Cerebellar cortex (tissue), 1 donor: ENCODE measurements at places on chromosomes 5 and 9.

GRCh38 chr9:97811533-97812246 is 41.3 kb upstream of the FOXE1 start:
- DNase-seq, result no peak

GRCh38 chr5:89728750-89729149 is 680.8 kb downstream of the CETN3 start:
- no peak for DNase-seq

- DNase-seq, result peak; percentile 90
These were observed 17.3 kb downstream of the TRIM7 start for GRCh38 chr5:181187500-181188213.

DNA sequence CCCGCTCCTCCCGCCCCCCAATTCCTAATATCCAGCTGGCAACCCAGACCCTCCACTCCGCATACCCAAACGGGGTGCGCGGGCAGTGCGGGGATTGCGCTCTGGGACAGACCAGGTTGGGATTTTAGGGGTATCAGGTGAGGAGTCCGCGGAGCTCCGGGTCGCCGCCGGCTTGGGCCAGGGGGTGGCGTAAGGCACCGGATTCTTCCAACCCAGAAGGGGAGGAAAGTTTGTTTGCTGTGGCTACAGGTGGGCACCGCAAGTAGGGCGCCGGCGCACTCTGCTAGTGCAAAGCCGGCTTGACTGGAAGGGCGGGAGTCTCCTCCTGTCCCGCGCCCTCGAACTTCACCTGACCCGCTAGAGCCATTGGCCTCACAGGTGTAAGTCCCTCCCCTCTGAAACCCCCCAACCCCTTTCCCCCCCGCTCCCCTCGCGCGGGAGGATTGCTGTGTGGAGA is 709 bp downstream of the IQGAP2 start:
- peak; percentile 39 for DNase-seq

- DNase-seq, result no peak
These were observed 313 bp downstream of the LCN12 start for GRCh38 chr9:136952321-136952850.

- no peak for DNase-seq
These were observed 26.9 kb downstream of the TICAM2 start for GRCh38 chr5:115575167-115576070.

- no peak for DNase-seq
These were observed 278.7 kb upstream of the TYRP1 start for GRCh38 chr9:12414514-12414913.

- no peak for DNase-seq
These were observed 9.6 kb upstream of the NME5 start for GRCh38 chr5:138148811-138149210.
